ENCODE measurements at places on chromosomes 3 and 15. TPM values are rescaled to one million over a fixed set of nuclear protein-coding genes. Genes with fewer than 3 reads are reported as not detected.

CRABP1 gene
- 0.32 TPM for total RNA-seq

CHP1 gene
- total RNA-seq: 107 TPM

NLGN1 gene
- total RNA-seq: 0.84 TPM

DNA sequence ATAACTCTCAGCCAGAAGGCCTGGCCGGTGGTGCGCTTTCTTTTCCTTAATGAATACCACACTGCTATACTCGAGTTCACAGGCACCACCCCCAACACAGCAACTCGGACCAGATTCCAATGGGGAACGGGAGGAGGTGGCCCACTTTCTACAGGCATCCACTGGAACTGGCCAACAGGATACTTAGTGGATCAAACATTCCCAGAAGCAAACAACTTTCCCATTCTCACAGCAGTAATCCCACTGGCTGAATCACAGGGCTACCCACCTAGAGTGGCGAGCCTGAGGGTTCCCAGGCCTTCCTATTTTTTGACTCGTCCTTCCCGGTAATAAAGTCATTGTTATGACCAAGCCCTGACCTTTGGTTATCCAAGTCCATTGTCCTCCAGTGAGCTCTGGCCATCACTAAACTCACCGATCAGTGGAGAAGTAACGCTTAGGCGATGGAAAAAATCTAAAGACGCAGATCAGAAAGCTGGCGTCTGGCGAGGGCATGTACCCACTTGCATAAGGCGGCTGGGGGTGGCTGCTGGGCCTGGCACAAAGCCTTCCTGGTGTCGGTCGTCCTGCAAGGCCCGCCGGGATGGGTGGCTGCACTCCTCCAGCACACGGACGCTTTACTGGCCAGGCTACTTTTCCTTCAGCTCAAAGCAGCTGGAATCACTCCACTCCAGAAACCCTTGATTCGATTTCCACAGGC lies 1.2 kb downstream of the EOGT start:
- peak; percentile 84 for DNase-seq

DNA sequence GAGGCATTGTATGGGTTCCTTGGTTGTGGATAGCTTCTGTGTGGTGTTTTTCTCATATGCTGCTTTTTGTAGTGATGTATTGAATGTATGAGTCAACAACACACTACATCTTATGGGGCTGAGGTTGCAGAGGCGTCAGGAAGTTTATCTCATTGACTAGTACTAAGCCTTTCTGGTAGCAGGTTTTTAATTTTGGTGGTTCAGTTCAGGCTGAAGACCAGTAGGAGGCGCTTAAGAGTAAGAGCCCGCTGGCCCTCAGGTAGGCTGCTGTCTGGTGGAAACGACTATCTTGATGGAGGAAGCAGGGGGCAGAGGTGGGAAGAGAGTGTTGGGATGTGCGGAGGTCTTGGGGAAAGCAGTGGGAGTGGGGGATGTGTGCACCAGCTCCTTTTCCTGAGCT lies 62.4 kb downstream of the RTP4 start:
- DNase-seq: no peak

DNA sequence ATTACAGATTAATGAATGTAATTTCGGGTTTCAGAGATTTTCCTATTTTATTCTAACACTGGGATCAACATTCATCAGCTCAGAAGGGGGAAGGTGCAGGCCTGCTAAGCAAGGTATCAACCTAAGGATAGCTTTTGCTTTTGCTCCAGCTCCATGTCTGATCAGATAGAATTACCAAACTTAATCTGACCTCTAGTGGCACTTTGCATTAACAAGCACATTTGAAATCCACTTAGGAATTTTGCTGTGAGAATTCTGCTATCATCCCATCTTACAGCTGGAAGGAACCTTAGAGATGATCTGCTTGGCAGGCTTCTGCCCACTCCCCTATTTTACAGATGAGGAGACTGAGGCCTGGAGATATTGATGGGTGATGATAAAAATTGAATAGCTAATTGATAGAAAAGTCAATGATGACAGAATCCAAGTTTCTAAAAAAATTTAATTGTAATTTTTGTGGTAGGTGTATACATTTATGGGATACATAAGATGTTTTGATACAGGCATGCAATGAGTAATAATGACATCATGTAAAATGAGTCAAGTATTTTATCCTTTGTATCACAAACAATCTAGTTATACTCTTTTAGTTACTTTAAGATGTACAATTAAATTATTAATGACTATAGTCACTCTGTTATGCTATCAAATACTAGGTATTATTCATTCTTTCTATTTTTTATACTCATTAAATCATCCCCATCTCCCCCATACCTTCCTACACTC lies 209.2 kb upstream of the ZPLD1 start:
- no peak for DNase-seq

GRCh38 chr3:99872923-99873254 lies 55.2 kb downstream of the CMSS1 start:
- DNase-seq: no peak

DNA sequence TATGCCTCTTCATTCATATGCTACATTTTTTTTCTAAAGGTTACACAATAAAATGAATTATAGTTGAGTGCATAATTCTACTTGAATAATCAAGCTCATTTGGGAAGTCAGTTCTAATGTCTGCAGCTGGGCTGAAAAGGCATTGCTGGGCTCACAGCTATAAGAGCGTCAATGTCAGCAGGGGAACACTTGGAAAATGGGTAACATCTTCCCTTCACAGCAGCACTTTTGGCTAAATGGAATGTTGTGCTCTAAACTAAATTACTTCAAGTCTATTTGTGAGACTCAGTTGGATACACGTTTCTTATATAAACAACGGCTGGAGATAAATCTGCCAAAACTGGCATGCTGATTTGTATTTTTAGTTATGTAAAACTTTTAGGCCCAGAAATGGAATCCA lies 357.8 kb downstream of the TBL1XR1 start:
- DNase-seq: no peak

DNA sequence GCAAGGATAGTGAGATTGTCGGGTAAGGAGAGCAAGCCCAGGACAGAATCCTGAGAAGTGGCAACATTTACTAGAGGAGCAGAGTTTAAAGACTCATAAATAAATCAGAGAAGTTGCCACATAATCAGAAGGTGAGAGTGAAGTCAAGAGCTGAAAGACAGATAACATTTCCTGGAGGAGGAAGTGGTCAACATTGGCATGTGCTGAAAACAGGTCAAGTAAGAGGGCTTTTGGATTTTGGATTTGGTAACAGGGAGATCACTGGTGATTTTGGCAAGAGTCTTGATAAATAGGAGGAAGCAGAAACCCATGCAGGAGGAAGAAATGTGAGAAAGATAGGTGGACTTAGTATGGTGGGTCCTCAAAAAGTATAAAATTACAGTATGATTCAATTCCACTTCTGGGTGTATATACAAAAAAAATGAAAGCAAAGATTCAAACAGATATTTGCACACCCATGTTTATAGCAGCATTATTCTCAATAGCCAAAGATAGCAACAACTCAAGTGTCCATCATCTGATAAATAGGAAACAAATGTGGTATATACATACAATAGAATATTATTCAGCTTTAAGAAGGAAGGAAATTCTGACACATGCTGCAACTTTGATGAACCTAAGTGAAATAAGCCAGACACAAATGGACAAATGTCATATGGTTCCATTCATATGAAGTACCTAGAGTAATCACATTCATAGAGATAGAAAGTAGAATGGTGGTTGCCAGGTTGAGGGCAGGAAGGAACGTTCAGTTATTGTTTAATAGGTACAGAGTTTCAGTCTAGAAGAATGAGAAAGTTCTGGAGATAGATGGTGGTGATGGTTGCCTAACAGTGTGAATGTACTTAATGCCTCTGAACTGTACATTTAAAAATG lies 27.3 kb upstream of the MBNL1 start:
- DNase-seq: no peak

- DNase-seq: peak; percentile 72
Observed at GRCh38 chr3:13494463-13495350, 14.6 kb downstream of the HDAC11 start.
